ENCODE measurements at places on chromosomes 3 and 15. TPM values are rescaled to one million over a fixed set of nuclear protein-coding genes. Genes with fewer than 3 reads are reported as not detected.

PAQR5 gene
- not detected for total RNA-seq

TRH gene
- total RNA-seq, result not detected

GOLGA8S gene
- total RNA-seq, result 0.07 TPM

PXYLP1 gene
- total RNA-seq, result 4.5 TPM

CFAP20DC gene
- 4.3 TPM for total RNA-seq

CATSPER2 gene
- 2.1 TPM for total RNA-seq

ANKRD63 gene
- 0.22 TPM for total RNA-seq

GRAMD1C gene
- 32.2 TPM for total RNA-seq

FGF12 gene
- total RNA-seq, result 1.7 TPM

RBM5 gene
- 202 TPM for total RNA-seq

DALRD3 gene
- total RNA-seq, result 31.0 TPM

FRMD5 gene
- total RNA-seq, result 25.8 TPM

THSD4 gene
- 19.3 TPM for total RNA-seq

BLM gene
- total RNA-seq, result 21.3 TPM

SAMMSON gene
- not detected for total RNA-seq

EHHADH gene
- 4.7 TPM for total RNA-seq

PRTG gene
- 4.4 TPM for total RNA-seq

POU1F1 gene
- not detected for total RNA-seq

GCHFR gene
- total RNA-seq, result 4.5 TPM

GOLGA6A gene
- total RNA-seq, result not detected

PLCH1 gene
- 0.27 TPM for total RNA-seq

KLHL6 gene
- total RNA-seq, result 15.7 TPM

SPINK8 gene
- total RNA-seq, result not detected

C3orf70 gene
- 2.9 TPM for total RNA-seq

TMEM40 gene
- not detected for total RNA-seq

MAP6D1 gene
- 1.9 TPM for total RNA-seq

FSTL1 gene
- total RNA-seq, result 672 TPM

P2RY1 gene
- 4.3 TPM for total RNA-seq

NPAP1 gene
- not detected for total RNA-seq

CYP19A1 gene
- not detected for total RNA-seq

PLSCR2 gene
- total RNA-seq, result not detected

SKOR1 gene
- 0.07 TPM for total RNA-seq

POPDC2 gene
- total RNA-seq, result 0.43 TPM
